ENCODE measurements at places on chromosomes 5 and 9. TPM values are rescaled to one million over a fixed set of nuclear protein-coding genes. Genes with fewer than 3 reads are reported as not detected.

RASEF gene
- total RNA-seq, result 2.9 TPM

FAM153A gene
- not detected for total RNA-seq

CTNNA1 gene
- 298 TPM for total RNA-seq

PCA3 gene
- total RNA-seq, result not detected

TNC gene
- 5.7 TPM for total RNA-seq

TOR4A gene
- 37.1 TPM for total RNA-seq

FBXL7 gene
- total RNA-seq, result not detected

CDX1 gene
- total RNA-seq, result not detected

CBY3 gene
- total RNA-seq, result 0.39 TPM

PTPDC1 gene
- total RNA-seq, result 10.6 TPM

SQSTM1 gene
- total RNA-seq, result 985 TPM

GARIN3 gene
- total RNA-seq, result not detected

SCGB3A2 gene
- total RNA-seq, result 0.39 TPM

PCDHGB2 gene
- 5.3 TPM for total RNA-seq

PDE6A gene
- total RNA-seq, result 0.33 TPM

OBP2A gene
- total RNA-seq, result not detected

LCN10 gene
- not detected for total RNA-seq

C9 gene
- 0.05 TPM for total RNA-seq

PTPA gene
- 114 TPM for total RNA-seq

EIF4E1B gene
- not detected for total RNA-seq

NUTM2F gene
- not detected for total RNA-seq

MARCOL gene
- total RNA-seq, result not detected

NEURL1B gene
- total RNA-seq, result 5.3 TPM

PALM2AKAP2 gene
- total RNA-seq, result 0.44 TPM

ARID3C gene
- total RNA-seq, result 0.33 TPM

EFNA5 gene
- total RNA-seq, result 30.5 TPM

CER1 gene
- total RNA-seq, result not detected

SLC28A3 gene
- total RNA-seq, result not detected

CCDC187 gene
- total RNA-seq, result not detected

PCSK5 gene
- 0.21 TPM for total RNA-seq

PCDHGA6 gene
- total RNA-seq, result 0.59 TPM

GRM6 gene
- not detected for total RNA-seq

ABCA1 gene
- 2.6 TPM for total RNA-seq

IRX2 gene
- 0.10 TPM for total RNA-seq

ABO gene
- total RNA-seq, result 0.10 TPM

KLHL3 gene
- 1.9 TPM for total RNA-seq

PNPLA7 gene
- 3.9 TPM for total RNA-seq

FAT2 gene
- total RNA-seq, result not detected

ACOT12 gene
- 0.74 TPM for total RNA-seq

TCF7 gene
- total RNA-seq, result 24.0 TPM

TAF11L9 gene
- total RNA-seq, result not detected

CCDC152 gene
- total RNA-seq, result not detected

PCDHGA11 gene
- total RNA-seq, result 0.39 TPM

RNF145 gene
- 81.8 TPM for total RNA-seq

PJA2 gene
- total RNA-seq, result 33.6 TPM

CRB2 gene
- 0.05 TPM for total RNA-seq

NIPBL gene
- total RNA-seq, result 41.6 TPM

GFI1B gene
- total RNA-seq, result 0.08 TPM

Data from Panc1 (cell line).